Activated gamma-delta T cell treated with Interleukin-2 at 50 U/mL for 16 hours (primary cell): ENCODE measurements at places on chromosomes 7 and 10.

DNA sequence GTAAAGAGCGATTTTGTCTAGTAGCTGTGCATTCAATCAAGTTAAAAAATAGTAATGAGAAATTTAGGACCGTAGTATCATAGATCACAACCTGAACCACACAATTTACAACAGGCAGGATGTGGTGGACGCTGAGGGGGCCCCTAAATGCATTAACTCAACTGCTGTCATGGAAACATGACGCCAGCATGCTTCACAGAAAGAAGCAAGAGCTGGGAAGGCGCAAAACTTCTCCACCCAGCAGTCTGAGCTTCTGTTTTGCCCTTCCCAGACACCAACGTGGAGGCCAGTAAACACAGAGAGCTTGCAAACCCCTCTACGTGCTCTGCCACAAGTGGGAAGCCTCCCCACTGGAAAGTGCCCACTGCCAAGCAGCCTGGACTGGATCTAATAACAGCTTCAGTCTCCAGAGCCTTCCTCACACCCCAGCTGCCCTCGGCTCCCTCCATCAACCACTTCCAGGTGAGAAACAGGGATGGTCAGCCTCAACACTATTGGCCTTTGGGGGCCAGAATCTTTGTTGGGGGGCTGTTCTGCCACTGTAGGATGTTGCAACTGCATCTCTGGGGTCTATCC lies 151.8 kb downstream of the SFMBT2 start:
- DNase-seq: peak; percentile 72

- DNase-seq: peak; percentile 10
Measured at GRCh38 chr10:72692994-72693781, 1.2 kb downstream of the MCU start.

- DNase-seq: no peak
Measured at GRCh38 chr10:96044736-96045135, 1.4 kb downstream of the CCNJ start.

GRCh38 chr7:106776618-106777347 lies 88.3 kb upstream of the PIK3CG start:
- DNase-seq: no peak

- DNase-seq: no peak
Measured at GRCh38 chr7:92824901-92825480, 11.4 kb downstream of the CDK6 start.

- no peak for DNase-seq
Measured at GRCh38 chr7:130356876-130357611, 12.4 kb downstream of the CPA5 start.

GRCh38 chr7:71484380-71484779 lies 352.4 kb downstream of the GALNT17 start:
- DNase-seq: no peak
